Astrocyte (in vitro differentiated cells and primary cell): ENCODE measurements at places on chromosomes 3 and 15. TPM values are rescaled to one million over a fixed set of nuclear protein-coding genes. Genes with fewer than 3 reads are reported as not detected.

GNB4 gene
- 83.7 and 85.7 TPM in 2 replicates for total RNA-seq

DNA sequence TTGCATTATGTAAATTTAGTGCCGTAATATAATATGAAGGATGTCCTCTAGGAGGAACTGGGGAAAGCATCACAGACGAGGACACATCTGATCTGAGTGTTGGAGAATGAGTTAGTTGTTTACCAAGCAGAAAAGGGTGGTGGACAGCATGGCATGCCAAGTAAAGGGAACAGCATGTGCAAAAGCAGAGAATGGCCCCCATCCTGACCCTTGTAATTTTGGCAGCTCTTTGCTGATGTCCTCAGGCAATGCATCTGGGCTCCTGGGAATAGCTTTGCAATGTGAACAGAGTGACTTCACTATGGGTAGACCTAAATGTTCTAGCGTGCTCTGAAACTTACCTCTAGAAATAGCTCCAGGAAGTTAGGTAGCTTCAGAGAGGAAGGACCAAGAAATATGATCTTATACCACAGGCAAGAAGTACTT, 263.3 kb downstream of the LPP start:
- H3K36me3 ChIP-seq: no peaks in the 10 kb centered on the region
- H3K4me3 ChIP-seq: no peak overlapping the region
- peaks cover 19% of the 10 kb centered on the region for H3K4me1 ChIP-seq
- no peak for DNase-seq
- no peaks in the 10 kb centered on the region for H3K27me3 ChIP-seq

- no peak for DNase-seq
- no peaks in the 10 kb centered on the region for H3K4me1 ChIP-seq
- H3K4me3 ChIP-seq: no peak overlapping the region
- H3K27me3 ChIP-seq: no peaks in the 10 kb centered on the region
- no peak overlapping the region for H3K27ac ChIP-seq
These were observed 4.6 kb downstream of the OR5H15 start for GRCh38 chr3:98171071-98171470.

DNA sequence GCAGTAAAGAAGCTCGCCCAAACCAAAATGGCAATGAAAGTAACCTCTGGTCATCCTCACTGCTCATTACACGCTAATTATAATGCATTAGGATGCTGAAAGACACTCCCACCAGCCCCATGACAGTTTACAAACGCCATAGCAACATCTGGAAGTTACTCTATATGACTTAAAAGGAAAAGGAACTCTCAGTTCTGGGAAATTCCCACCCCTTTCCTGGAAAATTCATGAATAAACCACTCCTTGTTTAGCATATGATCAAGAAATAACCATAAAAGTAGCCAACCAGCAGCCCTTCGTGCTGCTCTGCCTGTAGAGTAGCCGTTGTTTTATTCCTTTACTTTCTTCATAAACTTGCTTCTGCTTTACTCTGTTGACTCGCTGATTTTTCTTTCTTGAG, 164.6 kb downstream of the SMAD6 start:
- H3K36me3 ChIP-seq: no peaks in the 10 kb centered on the region
- no peak for DNase-seq
- no peak overlapping the region for H3K4me3 ChIP-seq
- no peak overlapping the region for H3K27ac ChIP-seq
- H3K27me3 ChIP-seq: no peaks in the 10 kb centered on the region

DNA sequence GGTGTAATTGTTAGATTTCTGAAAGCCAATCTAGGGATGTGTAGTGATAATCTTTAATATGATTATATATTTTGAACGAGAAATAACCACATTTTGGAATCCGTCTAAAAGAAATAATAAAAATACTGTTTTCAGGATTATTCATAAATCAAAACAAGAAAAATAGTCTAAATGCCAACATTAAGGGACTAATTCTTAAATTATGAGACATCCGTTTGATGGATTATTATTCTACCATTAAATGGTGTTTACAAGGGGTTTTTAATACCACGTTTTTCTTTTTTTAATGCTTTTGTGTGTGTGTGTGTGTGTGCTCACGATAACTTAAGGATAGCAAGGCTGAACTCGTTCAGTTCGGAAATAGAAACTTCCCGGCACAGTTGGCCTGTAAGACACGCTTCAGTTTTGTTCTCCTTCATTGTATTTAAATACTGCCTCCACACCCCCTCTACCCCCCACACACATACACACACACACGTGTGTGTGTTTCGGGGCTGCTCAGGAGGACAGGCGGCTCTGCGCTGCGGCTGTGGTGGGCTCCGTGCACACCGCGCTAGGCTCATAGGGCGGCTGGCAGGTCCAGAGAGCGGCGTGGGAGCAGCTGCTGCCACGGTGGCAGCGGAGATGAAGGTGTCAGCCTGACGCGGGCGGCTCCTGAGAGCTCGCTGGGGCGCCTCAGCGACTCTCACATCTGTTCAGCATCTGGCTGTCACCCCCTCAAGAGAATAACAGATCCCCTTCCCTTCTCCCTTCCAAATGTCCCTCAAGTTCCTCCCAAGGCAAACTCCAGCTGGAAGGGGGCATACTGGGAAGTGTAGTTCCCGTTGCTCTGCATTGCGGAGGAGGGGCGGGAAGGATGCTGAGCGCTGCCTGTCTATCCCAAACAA, 23.0 kb upstream of the ANP32A start:
- H3K4me3 ChIP-seq: peak overlapping the region; percentile 54
- H3K4me1 ChIP-seq: no peaks in the 10 kb centered on the region
- H3K36me3 ChIP-seq: no peaks in the 10 kb centered on the region
- peaks cover 54% of the 10 kb centered on the region for H3K27me3 ChIP-seq
- DNase-seq: peak; percentile 6

RBP2 gene
- total RNA-seq: not detected in 2 replicates

SLC6A11 gene
- 0.34 and 0.36 TPM in 2 replicates for total RNA-seq

DNA sequence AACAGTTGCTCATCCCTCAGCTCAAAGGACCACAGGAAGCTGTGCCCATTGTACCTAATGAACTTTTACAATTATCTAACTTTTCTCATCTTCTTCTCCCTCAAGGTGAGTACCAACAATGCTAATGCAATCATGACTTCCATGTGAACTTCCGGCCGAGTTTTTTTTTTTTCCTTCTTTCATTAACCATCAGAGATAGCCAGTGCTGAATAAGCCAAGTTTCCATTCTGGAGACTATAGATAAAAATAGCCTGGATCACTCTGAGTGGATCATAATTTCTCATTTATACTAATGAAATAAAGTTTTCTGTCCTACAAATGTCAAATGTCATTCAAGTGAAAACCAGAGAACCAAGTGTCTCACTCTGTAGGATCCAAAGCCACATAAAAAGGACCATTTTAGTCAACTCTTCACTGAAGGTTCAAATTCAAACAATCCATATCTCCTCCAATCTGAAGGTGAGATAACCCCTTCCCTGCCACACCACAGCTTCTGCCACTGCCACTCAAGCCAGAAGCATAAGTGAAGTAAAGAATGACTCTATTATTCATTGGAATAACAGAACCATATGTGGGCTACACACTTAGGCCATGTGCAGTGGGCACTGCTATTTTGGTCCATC, 5.5 kb downstream of the SUMF1 start:
- DNase-seq: no peak
- H3K27ac ChIP-seq: no peak overlapping the region
- no peaks in the 10 kb centered on the region for H3K27me3 ChIP-seq
- no peak overlapping the region for H3K4me3 ChIP-seq

SPINK8 gene
- not detected in 2 replicates for total RNA-seq

PLA2G4F gene
- total RNA-seq: 0.30 TPM in 1 of 2 replicates, not detected in the other

- H3K27ac ChIP-seq: no peak overlapping the region
- no peaks in the 10 kb centered on the region for H3K36me3 ChIP-seq
- no peaks in the 10 kb centered on the region for H3K4me1 ChIP-seq
- peak; percentile 4 for DNase-seq
- no peak overlapping the region for H3K4me3 ChIP-seq
These were observed 4.0 kb downstream of the GCSAM start for GRCh38 chr3:112128843-112129727.

ANKUB1 gene
- not detected in 2 replicates for total RNA-seq

DNA sequence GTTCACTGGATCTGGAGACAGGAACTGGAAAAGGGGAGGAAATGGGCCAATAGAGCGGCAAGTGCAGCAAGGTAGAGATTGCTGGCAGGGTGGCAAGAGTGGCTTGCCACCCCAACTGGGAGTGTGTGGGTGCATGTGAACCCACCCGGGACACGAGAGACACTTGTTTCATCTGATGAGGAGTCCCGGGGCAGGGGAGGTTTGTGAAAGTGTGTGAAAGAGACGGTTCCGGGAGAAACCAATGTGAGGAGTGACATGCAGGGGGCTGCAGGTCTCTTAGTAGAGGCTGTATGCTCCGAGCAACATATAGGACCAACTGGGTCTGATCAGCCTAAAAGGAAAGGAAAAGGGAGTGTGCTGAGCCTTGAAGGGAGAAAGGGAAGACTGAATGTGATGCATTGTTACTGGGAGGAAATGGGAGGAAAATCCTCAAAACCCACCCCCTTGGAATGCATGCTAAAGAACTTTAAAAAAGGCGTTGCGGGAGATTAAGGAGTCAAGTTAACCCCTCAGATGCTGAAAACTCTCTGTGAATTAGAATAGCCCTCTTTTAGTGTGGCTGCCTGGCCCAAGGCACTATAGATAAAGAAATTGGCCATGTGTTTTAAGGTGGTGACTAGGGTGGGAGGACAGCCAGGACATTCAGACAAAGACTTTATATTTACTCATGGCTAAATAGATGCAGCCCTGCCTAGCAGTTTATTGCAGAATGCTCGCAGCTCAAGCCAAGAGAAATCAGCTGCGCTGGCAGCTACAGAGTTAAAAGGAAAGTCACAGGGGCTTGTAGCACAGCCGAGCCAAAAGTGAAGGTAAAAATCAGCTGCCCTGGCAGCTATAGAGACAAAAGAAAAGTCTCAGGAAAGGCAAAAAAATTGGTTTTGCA, 9.1 kb upstream of the SLC9C1 start:
- H3K4me3 ChIP-seq: peak overlapping the region; percentile 74
- no peaks in the 10 kb centered on the region for H3K36me3 ChIP-seq
- DNase-seq: peak; percentile 3
- no peak overlapping the region for H3K27ac ChIP-seq
- H3K27me3 ChIP-seq: no peaks in the 10 kb centered on the region

- H3K36me3 ChIP-seq: no peaks in the 10 kb centered on the region
- H3K27ac ChIP-seq: no peak overlapping the region
- H3K4me1 ChIP-seq: no peaks in the 10 kb centered on the region
These were observed 322.8 kb downstream of the NEK10 start for GRCh38 chr3:27046351-27046750.

DNA sequence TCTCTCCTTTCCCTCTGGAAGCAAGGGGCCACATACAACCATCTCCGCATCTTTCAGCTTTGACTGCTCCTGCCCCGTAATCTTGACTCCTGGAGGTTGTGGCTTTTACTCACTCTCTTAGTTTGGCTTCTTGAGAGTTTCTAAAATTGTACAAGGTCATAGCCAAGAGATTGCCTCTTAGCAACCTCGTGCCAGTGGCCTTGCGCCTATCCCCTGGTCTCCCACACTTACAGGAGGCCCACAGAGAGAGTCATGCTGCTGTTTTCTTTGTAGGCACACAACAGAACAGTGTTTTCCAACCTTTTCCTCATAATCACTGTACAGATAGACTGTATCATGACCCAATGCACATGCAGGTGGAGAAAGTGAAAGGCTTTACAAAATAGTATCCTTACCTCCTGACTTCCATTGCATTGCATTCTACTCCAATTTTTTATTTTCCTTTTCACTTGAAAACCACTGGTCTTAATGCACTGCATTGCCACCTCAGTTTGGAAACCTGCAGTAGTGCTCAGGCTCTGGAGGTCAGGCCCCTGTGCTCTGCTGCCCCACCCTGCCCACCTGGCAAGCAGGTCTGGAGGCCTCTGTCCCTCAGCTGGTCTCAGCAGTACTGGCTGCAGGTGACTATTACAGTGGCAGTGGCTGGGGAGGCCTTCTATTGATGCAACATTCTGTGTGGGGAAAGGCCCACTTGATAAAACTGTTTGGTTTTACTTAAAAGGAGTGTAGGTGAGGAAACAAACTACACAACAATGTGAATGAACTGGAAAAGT, 156.2 kb downstream of the DNAJB8 start:
- H3K4me3 ChIP-seq: no peak overlapping the region
- H3K27me3 ChIP-seq: no peaks in the 10 kb centered on the region
- no peak overlapping the region for H3K27ac ChIP-seq
- H3K36me3 ChIP-seq: no peaks in the 10 kb centered on the region
- H3K4me1 ChIP-seq: no peaks in the 10 kb centered on the region
- DNase-seq: no peak

DNA sequence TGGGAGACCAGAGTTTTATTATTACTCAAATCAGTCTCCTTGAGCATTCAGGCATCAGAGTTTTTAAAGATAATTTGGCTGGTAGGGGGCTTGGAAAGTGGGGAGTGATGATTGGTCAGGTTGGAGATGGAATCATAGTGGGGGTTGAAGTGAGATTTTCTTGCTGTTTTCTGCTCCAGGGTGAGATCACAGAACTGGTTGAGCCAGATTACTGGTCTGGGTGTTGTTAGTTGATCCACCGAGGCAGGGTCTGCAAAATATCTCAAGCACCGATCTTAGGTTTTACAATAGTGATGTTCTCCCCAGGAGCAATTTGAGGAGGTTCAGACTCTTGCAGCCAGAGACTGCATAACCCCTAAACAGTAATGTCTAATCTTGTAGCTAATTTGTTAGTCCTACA, 141.0 kb downstream of the OTOL1 start:
- no peak overlapping the region for H3K27ac ChIP-seq
- no peak overlapping the region for H3K4me3 ChIP-seq
- no peak for DNase-seq
- H3K36me3 ChIP-seq: no peaks in the 10 kb centered on the region
- H3K27me3 ChIP-seq: no peaks in the 10 kb centered on the region
- no peaks in the 10 kb centered on the region for H3K4me1 ChIP-seq

- no peak overlapping the region for H3K4me3 ChIP-seq
- no peaks in the 10 kb centered on the region for H3K36me3 ChIP-seq
- H3K4me1 ChIP-seq: no peaks in the 10 kb centered on the region
- DNase-seq: no peak
- H3K27ac ChIP-seq: no peak overlapping the region
These were observed 230.0 kb downstream of the ERC2 start for GRCh38 chr3:56238299-56238698.

DNA sequence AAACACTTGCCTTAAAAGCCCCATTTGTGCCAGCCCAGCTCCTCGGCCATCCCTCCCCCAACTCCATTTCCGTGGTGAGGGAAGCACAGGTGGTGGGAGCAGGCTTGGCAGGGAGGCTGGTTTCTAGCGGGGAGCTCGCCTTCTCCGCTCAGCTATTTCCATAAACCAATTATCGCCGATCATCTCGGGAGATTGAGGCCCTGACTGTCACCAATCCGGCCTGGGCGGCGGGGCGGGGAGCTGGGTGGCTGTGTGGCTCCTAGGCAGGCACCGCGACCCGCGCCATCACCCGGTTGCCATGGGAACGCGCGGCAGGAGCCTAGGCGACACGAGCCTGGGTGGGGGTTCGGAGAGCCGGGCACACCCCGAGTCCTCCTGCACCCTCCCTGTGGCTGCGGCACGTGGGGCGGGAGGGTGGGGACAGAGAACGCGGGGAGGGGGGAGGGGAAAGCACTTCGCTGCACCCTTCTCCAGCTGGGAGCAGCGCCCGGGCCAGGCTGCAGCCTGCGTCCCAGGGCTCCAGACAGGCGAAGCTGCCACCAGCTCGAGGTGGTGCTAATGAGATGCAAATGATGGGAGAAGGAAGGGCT, 9.3 kb downstream of the CCDC33 start:
- H3K4me3 ChIP-seq: no peak overlapping the region
- peaks cover 11% of the 10 kb centered on the region for H3K27me3 ChIP-seq
- peaks cover 22% of the 10 kb centered on the region for H3K4me1 ChIP-seq
- no peak for DNase-seq

FBN1 gene
- 210 and 298 TPM in 2 replicates for total RNA-seq

SLC22A14 gene
- total RNA-seq: 0.45 and 0.84 TPM in 2 replicates
